ENCODE measurements at places on chromosomes 12 and 14. TPM values are rescaled to one million over a fixed set of nuclear protein-coding genes. Genes with fewer than 3 reads are reported as not detected.

RIMBP2 gene
- total RNA-seq = 0.27 TPM

FGF6 gene
- not detected for total RNA-seq

- H3K36me3 ChIP-seq = no peaks in the 10 kb centered on the region
- H3K4me3 ChIP-seq = no peak overlapping the region
- H3K4me1 ChIP-seq = no peaks in the 10 kb centered on the region
These were observed 15.6 kb downstream of the DTX1 start for GRCh38 chr12:113072136-113072535.

DNA sequence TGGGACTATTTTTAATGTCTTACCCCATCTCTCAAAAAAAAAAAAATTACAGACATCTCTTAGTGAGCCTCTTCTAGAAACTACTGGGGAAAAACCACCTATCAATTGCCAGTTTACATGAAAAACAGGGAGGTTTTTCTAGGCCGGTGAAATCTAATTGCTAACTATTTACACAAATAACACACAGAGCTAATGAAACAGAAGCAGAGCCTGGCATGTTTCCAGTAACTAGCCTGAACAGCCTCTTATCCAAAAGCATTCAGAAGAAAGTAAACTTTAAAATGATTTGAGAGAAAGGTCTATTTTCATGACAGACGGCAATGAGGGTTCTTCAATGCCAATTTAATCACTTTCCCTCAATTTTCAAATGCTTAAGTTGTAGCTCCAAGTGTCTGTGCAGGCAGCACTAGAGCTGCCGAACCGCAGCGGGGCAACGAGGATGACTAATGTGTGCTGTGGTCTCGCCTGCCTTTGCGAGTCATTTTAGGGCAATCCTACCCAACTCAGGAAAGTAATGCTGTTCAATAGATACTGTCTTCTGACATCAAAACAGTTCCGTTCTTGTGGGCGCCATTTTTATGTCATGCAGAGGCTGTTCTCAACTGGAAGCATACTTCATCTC lies 84.6 kb downstream of the SETD3 start:
- no peak overlapping the region for H3K27ac ChIP-seq
- H3K4me1 ChIP-seq = no peaks in the 10 kb centered on the region

GRCh38 chr12:4526923-4527546 lies 11.7 kb upstream of the RAD51AP1 start:
- H3K36me3 ChIP-seq = peaks cover 70% of the 10 kb centered on the region
- H3K4me3 ChIP-seq = no peak overlapping the region
- no peaks in the 10 kb centered on the region for H3K4me1 ChIP-seq
- no peak overlapping the region for H3K27ac ChIP-seq

DNA sequence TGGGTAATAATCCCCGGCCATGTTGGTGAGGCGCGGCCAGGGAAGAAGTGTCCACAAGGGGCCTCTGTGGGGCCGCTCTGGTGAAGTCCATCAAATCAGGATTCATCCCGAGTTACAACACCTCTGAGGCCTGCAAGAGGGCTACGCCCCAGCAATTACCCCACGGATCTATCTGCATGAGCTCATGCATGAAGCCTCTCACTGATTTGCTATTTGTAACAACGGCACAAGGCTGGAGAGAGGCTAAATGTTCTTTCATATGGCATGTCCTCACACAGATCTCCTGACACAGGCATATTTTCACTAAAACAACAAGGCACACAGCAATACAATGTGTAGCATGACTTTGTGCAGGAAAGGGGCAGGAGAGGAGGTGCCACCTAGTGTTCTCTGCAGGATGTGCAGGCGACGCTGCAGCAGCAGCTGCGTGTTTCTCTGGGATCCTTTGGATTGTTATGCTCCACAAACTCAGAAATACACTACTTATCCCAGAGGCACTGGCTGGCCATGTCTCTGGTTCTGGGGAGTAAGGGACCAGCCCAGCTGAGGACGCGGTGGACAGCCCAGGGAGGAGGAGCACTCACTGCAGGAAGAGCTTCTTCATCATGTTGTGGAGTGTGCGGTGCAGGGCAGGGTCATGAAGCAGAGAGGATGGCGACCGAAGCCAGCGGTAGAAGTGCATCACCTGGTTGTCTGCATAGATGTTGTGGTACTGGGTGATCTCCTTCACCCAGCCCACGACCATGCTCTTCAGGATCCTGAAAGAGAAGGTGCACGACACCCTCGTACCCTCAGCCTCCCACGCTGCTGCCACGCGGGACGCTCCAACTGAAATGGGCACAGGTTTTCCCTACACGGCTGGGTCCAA lies 20.2 kb downstream of the P2RX2 start:
- H3K27ac ChIP-seq = no peak overlapping the region
- H3K4me3 ChIP-seq = no peak overlapping the region
- DNase-seq = no peak
- H3K27me3 ChIP-seq = no peaks in the 10 kb centered on the region

GRCh38 chr12:109686523-109686922 lies 27.1 kb upstream of the FAM222A start:
- H3K27me3 ChIP-seq = no peaks in the 10 kb centered on the region
- H3K4me3 ChIP-seq = no peak overlapping the region
- DNase-seq = no peak
- H3K27ac ChIP-seq = no peak overlapping the region
- H3K36me3 ChIP-seq = no peaks in the 10 kb centered on the region
- H3K4me1 ChIP-seq = no peaks in the 10 kb centered on the region

STAB2 gene
- total RNA-seq = 1.4 TPM

- H3K27me3 ChIP-seq = peaks cover 25% of the 10 kb centered on the region
- no peak overlapping the region for H3K27ac ChIP-seq
- peak; percentile 55 for DNase-seq
- H3K36me3 ChIP-seq = no peaks in the 10 kb centered on the region
These were observed 5.7 kb upstream of the NOS1 start for GRCh38 chr12:117367006-117367638.

- H3K4me3 ChIP-seq = no peak overlapping the region
- H3K4me1 ChIP-seq = no peaks in the 10 kb centered on the region
- no peaks in the 10 kb centered on the region for H3K36me3 ChIP-seq
- no peaks in the 10 kb centered on the region for H3K27me3 ChIP-seq
These were observed 178.8 kb downstream of the ETNK1 start for GRCh38 chr12:22803725-22804124.

Measured in lower lobe of right lung (tissue), 2 donors.